ENCODE measurements at places on chromosomes 6 and 20.

DNA sequence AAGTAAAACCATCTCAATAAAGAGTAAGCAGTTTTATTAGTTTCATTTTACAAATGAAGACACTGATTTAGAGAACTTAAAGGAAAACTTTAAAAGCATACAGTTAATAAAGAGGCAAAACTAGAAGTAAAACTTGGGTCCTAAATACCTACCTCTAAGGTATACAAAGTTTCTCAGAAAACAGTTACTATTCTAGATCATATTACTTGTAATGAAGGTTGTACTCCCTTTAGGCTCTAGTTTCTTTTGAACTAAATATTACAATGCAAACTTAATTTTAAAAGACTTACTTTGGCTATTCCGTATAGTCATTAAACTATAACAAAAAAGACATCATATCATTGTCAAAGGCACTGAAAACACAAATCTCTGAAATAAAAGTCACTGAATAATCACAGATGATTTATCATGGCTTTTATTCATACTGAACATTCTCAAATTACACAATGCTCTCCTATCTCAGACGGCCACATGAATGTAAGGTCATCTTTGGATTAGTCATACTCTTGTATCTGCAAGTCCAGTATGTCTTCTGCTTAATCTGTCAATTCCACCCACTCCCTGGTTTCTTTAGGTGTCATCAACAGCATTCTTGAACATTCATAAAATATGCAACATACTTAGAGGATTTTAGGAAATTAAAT is 361.6 kb upstream of the RUNX2 start:
- no peak for DNase-seq

DNA sequence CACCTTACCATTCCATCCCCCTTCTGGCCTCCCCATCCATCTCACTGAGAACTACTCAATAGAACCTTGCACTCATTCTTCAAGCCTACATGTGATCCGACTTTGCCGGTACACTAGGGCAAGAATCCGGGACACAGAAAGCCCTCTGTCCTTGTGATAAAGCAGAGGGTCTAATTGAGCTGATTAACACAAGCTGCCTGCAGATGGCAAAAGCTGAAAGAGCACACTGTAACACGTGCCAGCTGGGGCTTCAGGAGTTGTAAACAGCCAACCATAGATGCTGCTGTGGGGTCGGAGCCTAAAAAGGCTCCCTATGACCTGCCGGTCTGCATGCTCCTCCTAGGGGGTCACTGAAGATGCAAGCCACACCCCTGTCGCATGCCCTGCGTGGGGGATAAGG is 124.1 kb downstream of the RNF144B start:
- DNase-seq, result no peak

- no peak for DNase-seq
Observed at GRCh38 chr6:118187568-118188164, 280.6 kb downstream of the SLC35F1 start.

- DNase-seq, result no peak
Observed at GRCh38 chr6:6470123-6470522, 118.4 kb upstream of the LY86 start.

GRCh38 chr6:12277386-12277785 is 12.8 kb upstream of the EDN1 start:
- DNase-seq, result no peak

DNA sequence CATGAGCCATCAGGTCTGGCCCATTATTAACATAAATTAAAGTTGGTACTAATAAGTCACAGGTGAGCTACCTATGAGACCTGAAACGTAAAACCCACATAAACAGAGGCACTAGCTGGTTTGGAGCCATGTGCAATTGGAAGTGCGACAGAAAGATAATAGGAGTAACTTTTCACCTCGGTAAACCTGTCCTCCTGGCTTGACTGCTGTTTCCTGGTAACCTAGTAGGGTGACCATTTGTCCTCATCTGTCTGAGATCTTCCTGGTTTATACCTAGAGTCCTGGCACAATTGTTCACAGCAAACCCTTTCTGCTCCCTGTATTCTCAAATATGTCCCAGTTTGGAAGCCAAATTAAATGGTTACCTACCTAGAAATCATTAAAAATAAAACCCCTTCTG is 7.4 kb downstream of the TBC1D20 start:
- no peak for DNase-seq

DNA sequence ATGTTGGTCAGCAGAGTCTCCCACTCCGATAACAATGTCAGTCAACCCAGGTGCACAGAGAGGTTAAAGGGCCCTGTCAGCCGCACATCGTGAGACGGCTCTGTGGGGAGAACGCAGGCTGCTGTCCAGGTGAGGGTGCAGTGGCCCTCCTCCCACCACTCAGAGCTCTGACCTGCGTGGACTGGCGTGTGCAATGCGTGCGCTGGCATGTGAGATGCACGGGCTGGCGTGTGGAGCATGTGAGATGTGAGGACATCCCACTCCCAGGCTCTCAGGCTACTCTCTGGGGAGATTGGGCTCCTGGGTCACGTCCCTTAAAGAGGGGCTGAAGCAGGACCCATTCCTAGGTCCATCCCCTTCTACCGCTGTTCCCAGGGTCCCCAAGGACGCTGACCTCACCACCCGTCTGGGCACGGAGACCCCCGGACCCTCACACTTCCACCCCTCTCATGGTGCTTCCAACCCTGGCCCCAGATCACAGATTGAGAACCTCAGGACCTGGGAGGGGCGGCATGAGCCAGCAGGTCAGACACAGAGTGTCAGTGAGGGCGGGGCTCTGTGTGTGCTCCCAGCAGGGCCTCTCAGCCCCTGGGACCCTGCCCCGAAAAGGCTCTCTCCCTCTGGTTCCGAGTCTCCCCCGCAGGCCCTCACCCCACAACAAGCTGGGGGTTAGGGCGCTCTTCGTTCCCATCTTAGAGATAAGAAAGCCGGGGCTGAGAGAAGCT is 8.6 kb upstream of the FRMD1 start:
- DNase-seq, result no peak

GRCh38 chr6:98984121-98984520 is 36.4 kb upstream of the FBXL4 start:
- DNase-seq, result no peak

DNA sequence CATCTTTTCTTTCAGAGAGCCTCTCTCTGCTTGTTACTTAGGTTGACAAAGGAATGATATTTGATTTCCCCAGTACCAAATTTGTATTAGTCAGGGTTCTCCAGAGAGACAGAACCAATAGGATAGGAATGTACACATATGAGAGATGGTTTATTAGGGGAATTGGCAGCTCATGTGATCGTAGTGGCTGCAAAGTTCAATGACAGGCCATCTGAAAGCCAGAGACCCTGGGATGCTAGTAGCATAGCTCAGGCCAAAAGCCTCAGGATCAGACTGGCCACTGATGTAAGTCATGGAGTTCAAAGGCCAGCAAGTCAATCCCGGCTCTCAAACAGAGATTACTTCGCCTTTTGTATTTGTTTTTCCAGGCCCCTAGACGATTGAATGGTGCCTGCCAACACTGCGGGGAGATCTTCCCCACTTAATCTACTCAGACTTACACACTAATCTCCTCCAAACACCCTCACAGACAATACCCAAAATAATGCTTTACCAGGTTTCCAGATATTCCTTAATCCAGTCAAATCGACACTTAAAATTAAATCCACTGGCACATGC is 215.5 kb downstream of the ALDH8A1 start:
- DNase-seq, result no peak

- no peak for DNase-seq
Observed at GRCh38 chr6:147000545-147001488, 203.4 kb upstream of the STXBP5 start.

GRCh38 chr6:84979541-84979940 is 215.1 kb upstream of the TBX18 start:
- no peak for DNase-seq

DNA sequence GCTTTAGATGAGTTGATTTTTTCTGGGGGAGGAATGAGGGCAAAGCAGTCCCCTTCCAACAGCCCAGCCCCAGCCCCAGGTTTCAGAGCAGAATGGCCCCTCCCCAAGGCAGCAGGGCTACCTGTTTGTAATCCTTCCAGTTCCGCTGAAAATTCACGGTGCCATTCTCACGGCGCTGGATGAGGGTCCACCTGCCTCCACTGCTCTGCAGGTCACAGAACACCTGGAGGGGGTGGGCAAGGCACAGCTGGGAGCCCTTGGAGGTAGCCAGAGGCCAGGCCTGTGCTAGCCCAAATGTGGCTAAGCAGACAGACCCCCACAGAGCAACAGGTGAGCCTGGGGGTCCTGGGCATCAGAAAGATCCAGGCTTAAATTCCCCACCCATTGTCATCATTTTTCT is 36.5 kb downstream of the ANGPT4 start:
- DNase-seq, result no peak

DNA sequence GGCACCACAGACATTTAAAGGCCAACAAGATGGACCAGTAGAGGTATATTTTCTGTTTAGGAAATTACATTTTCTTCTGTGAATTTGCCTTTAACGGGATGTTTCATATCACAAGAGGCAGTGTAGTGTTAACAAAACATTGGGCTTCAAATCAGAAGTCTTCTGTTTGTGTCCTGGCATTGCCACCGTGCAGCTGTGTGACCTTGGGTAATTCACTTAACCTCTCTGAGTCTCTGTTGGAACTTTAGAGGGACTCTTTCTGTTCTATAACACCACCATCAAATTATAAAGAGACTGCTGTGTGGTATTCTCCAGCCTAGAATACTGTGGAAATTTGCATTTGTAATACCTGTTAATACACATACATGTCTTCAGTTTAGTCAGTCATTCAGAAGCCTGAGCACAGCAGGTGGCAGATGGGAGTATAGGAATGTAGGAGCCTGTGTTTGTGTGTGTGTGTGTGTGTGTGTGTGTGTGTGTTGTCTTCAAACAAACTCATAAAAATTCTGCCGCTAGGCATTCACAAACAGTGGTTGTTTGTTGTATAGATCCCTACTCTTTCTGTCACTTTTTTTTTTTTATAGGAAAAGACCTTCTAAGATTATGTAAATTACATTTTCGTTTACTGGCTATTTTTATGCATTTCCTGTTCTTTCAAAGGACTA is 22.6 kb downstream of the UST start:
- no peak for DNase-seq

- DNase-seq, result no peak
Observed at GRCh38 chr20:60233018-60233630, 274.9 kb downstream of the CDH26 start.

DNA sequence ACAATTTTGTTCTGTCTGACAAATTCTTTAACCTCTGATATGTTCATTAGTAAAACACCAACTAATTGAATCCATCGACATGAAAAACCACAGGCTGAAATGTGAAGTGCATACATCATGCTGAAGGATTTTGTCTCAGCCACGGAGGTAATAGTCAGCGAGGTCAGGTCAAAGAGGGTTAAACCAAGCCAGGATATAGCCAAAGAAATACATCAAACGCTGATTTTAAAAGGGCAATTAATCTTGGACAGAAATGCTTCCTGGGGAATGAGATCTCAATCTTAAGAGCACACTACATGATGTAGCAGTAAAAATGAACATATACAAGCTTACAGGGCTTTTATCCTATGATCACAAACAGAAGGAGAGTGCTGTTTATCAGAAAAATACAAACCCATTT is 106.7 kb downstream of the PRDM1 start:
- DNase-seq, result no peak

- DNase-seq, result no peak
Observed at GRCh38 chr6:109091314-109092024, 3.2 kb downstream of the SESN1 start.

DNA sequence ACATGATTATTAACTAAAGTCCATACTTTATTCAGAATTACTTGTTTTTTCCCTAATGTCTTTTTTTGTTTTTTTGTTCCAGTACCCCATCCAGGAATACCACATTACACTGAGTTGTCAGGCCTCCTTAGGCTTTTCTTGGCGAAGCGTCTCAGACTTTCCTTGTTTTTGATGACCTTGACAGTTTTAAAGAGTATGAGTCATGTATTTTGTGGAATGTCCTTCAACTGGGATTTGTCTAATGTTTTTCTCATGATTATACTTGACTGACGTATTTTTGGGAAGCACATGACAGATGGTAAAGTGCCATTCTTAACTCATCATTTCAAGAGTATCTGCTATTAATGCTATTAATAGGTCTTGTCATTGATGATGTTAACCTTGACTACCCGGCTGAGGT is 23.6 kb downstream of the ENPP1 start:
- DNase-seq, result no peak

- no peak for DNase-seq
Observed at GRCh38 chr20:25204550-25205276, 9.2 kb downstream of the ENTPD6 start.

DNA sequence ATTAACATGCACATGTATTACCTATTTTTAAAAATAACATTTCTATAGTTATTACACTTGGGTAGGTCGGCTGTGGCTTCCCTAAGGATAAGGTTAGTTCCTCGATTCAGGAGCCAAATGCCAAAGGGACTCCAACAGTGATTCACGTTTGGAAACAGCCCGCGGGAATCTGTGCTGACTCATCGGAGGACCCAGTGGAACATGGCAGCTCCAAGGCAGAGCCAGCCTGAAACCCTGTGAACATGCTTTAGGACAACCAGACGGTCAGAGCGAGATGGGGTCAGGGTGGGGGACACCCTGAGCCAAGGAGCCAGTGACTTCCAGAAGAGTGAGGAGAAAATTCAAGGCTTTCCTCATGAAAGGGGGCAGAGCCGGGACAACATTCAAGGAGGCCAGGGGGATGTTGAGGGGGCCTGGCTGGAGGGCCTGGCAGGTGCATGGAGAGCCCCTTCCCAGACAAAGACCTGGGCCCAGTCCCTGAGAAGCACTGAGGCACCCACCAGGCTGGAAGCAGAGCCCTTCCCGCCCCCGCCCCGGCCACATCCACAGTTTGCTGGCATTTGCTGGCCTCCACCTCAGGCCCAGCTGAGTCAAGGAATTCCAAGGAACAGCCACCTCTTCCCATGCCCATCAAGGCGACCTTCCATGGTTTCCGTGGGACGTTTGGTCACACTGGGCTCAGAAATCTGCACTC is 133.2 kb downstream of the SNX5 start:
- no peak for DNase-seq

- DNase-seq, result no peak
Observed at GRCh38 chr6:84916704-84917103, 152.3 kb upstream of the TBX18 start.

DNA sequence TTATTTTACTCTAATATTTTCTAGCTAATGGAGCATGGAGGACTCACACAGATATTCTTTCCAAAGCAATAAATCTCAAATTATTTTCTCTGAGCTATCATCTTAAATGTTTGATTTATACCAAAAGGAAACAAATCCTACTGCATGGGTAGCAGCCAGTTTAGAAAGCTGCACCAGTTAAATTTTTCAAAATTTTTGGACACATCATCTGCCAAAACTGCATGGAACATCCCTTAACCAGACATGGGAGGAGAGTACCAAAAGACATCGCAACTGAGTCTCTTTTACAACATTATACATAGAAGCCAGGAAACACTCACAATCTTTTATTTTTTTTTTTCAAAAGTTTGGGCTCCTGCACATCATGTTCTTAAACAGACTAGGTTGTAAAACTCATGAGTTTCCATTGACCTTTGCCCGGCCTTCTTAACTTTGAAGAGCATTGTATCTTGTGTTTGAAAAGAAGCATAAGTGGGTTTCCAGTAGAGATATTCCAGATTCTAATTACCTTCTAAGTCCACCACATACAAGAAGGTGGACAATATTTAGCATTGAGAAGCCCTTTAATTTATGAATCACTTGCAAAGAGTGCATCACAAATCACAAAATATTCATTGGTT is 87.7 kb upstream of the HMGCLL1 start:
- no peak for DNase-seq

- peak; percentile 72 for DNase-seq
Observed at GRCh38 chr20:53872561-53873229, 197.7 kb downstream of the BCAS1 start.

All from MM.1S (cell line).